ENCODE measurements at places on chromosomes 3 and 15. TPM values are rescaled to one million over a fixed set of nuclear protein-coding genes. Genes with fewer than 3 reads are reported as not detected.
A peak's percentile ranks its signal among the peaks of the same experiment; 100 is the strongest.

DNA sequence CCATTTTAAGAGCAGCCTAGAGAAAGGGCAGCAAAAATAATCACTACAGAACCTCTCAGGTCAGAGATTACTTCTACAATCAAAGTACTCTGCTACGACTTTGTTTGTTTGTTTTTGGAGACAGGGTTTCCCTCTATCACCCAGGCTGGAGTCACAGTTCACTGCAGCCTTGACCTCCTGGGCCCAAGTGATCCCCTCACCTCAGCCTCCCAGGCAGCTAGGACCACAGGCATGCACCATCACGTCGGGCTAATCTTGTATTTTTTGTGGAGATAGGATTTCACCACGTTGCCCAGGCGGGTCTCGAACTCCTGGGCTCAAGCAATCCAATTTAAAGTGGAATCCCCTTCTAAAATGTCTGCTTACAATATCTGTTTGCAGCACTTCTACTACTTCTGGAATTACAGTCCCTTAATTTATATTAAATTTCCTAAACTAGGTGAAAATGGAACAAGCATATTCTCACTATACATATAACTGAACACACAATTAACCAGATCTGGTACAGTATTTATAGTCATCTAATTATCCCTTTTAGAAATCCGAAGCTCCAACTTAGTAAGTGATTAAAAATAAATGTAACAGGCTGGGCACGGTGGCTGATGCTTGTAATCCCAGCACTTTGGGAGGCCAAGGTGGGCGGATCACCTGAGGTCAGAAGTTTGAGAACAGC lies 4.4 kb downstream of the UACA start:
- H3K36me3 ChIP-seq, result peaks cover 8% of the 10 kb centered on the region
- no peaks in the 10 kb centered on the region for H3K27me3 ChIP-seq
- H3K27ac ChIP-seq, result peak overlapping the region; percentile 32
- no peak for DNase-seq

- no peak overlapping the region for H3K4me3 ChIP-seq
These were observed 41.9 kb upstream of the MAP4 start for GRCh38 chr3:48058091-48058490.

DNA sequence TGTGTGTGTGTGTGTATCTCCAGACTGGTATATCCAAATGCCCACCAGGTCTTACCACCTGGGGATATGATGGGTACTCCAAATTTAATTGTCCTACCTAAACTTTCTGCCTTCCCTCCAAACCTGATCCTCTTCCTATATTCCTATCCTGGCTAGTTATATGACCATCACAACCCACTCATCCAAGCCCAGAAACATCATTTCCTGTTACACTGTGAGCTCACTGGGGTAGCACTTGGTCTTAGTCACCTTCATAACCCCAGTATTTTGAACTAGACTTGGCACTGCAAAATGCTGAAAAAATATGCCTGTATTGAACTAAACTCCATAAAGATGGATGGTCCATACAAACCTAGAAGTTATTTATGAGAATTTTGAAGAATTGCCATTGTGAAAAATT lies 178.8 kb upstream of the EIF1B start:
- no peak for DNase-seq
- H3K36me3 ChIP-seq, result no peaks in the 10 kb centered on the region
- H3K4me3 ChIP-seq, result no peak overlapping the region
- H3K27ac ChIP-seq, result no peak overlapping the region

DNA sequence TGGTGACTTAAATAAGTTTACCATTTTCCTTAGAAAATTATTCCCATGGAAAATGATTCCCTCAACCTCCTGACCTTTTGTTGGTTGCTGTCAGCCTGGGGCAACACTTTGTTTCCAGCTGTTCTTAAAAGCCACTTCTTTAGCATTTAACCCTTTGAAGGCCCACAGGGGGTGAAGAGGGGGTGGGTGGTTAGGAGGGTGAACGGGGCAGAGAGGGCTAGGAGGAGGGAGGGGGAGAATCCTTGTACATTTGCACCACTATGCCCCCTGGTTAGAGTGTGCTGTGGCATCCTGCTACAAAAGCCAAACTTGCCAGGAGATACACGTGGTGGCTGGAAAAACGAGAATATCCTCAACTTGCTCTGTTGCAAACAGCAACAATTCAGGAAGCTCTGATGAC lies 273.2 kb upstream of the RGMA start:
- H3K4me3 ChIP-seq, result no peak overlapping the region
- peaks cover 28% of the 10 kb centered on the region for H3K27me3 ChIP-seq
- H3K4me1 ChIP-seq, result no peaks in the 10 kb centered on the region
- no peak for DNase-seq
- H3K27ac ChIP-seq, result no peak overlapping the region
- H3K36me3 ChIP-seq, result no peaks in the 10 kb centered on the region

DNA sequence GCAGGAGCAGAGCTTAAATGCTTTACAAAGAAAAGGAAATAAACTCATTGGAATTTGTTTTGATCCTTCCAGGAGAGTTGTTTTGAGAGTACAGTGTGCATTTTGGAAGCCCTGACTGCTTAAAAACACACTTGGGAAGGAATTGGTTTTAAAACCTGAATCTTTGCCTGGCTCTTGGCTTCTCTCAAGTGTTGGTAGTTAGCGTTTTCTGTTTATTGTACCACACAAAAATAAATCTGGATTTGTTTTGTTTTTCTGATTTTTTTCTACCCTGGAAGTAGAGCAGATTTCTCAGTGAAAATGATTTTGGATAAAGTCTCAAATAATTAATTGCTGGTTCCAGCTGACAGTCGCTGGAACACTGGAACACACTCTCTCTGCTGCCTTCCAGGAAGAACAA lies 90.6 kb downstream of the CHST2 start:
- no peak for DNase-seq
- H3K36me3 ChIP-seq, result no peaks in the 10 kb centered on the region
- no peak overlapping the region for H3K27ac ChIP-seq

DNA sequence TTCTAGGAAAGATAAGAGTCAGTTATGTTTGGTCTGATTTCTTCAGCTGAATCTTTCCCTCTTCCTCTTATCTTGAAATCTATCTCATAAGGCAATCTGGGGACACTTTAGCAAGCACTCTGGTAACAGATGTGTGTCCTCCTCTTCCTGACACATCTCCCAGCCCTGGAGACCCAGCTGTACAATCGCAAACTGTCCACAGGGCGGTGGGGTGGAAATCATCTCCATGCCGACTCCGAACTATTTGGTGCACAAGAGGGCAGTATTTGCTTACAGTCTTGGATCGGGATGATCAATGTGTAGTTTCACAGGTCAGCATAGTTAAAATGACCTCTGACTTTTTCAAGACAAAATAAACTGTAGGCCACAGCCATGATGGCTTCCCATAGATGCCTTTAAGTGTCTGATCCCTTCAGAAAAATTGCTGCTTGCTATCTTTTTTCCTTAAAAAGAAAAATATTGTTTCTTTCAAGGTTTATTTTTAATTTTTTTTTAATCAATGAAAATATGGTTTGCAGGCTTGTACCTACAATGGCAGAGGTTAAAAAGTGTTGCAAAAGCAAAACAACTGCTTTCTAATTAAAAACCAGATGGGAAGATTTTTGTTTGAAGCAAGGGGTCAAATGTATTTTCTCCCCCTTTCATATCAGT lies 17.7 kb downstream of the EEFSEC start:
- no peaks in the 10 kb centered on the region for H3K27me3 ChIP-seq
- peaks cover 11% of the 10 kb centered on the region for H3K4me1 ChIP-seq
- peaks cover 3% of the 10 kb centered on the region for H3K36me3 ChIP-seq
- no peak overlapping the region for H3K27ac ChIP-seq

DNA sequence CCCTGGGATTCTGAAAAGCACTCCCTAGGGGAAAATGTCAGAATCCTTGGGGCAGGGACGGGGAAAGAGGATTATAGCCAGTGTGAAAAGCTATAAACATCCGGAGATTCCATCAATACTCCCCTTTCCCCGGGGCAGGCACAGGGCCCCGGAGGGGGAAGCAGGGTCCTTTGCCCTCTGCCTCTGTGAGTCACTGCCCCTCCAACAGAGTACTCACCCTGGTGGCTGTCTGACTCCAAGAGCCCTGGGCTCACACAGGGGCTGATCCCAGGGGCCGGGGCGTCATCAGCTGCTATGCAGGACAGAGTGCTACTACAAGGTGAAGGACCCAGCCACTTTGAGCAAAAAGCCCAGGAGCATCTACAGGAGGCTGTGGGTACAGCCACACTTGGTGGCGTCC lies 133.0 kb upstream of the PRR20G start:
- no peak overlapping the region for H3K4me3 ChIP-seq
- no peaks in the 10 kb centered on the region for H3K36me3 ChIP-seq
- peaks cover 94% of the 10 kb centered on the region for H3K27me3 ChIP-seq
- no peaks in the 10 kb centered on the region for H3K4me1 ChIP-seq

DNA sequence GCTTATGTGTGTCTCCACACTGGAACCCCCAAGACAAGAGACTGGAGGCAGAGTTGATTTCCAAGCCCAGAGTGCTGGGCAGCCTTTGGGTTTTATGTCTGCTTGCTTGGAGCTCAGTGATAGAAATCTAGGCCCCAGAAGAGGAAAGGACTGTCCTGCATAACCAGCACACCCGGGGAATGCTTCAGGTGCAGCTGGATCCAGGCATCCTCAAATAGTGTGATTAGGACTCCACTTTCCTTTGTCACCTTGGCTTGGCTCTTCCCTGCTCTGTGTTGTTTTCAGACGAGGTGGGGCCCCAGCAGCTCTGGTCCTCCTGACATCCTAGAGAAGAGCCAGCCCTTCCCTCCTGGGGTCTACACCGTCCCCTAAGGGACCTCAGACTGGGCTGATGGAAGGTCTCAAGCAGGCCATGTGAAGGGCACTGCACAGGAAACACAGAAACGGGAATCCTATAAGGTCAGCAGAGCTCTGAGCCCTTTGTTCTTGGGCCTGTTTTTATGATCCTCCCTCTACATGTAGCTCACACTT lies 143.7 kb downstream of the TJP1 start:
- DNase-seq, result no peak
- no peak overlapping the region for H3K27ac ChIP-seq
- no peak overlapping the region for H3K4me3 ChIP-seq
- H3K36me3 ChIP-seq, result no peaks in the 10 kb centered on the region

- H3K36me3 ChIP-seq, result no peaks in the 10 kb centered on the region
- H3K4me3 ChIP-seq, result no peak overlapping the region
- peaks cover 12% of the 10 kb centered on the region for H3K4me1 ChIP-seq
- no peak for DNase-seq
These were observed 121.7 kb downstream of the EDEM1 start for GRCh38 chr3:5309171-5309570.

DNA sequence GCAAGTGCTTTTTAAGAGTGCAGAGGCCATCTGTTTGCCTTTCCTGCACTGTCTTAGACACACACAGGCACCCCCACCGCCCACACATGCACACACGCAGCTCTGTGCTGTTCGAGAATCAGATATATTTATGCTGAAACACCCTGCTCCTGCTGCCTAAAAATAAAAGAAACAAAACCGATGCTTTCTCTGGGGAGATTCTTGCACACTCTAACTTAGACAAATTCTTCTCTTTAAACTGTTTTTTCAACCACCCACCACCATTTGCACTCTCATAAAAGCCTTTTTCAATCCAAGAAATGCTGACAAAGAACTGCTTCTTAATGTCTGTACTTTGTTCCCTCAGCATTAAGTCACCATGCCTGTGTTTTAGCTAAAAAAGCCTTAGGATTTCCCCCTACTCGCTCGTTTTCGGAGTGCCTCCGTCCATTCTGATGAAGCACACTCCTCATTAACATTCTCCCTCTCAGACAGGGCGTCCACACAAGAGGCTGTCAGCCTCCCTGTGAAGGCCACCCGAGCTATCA lies 26.2 kb downstream of the SLC12A8 start:
- H3K27ac ChIP-seq, result no peak overlapping the region
- H3K4me3 ChIP-seq, result no peak overlapping the region
- no peaks in the 10 kb centered on the region for H3K4me1 ChIP-seq
- H3K27me3 ChIP-seq, result no peaks in the 10 kb centered on the region
- DNase-seq, result no peak
- H3K36me3 ChIP-seq, result no peaks in the 10 kb centered on the region

DNA sequence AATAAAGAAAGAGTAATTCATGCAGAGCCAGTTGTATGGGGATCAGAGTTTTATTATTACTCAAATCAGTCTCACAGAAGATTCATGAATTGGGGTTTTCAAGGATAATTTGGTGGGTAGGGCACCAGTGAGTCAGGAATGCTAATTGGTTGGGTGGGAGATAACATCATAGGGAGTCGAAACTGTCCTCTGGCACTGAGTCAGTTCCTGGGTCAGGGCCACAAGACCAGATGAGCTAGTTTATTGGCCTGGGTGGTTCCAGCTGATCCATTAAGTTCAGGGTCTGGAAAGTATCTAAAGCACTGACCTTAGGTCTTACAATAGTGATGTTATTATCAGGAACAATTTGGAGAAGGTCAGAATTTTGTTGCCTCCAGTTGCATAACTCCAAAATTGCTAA lies 998.6 kb upstream of the EPHA6 start:
- no peak overlapping the region for H3K4me3 ChIP-seq
- DNase-seq, result no peak
- no peaks in the 10 kb centered on the region for H3K4me1 ChIP-seq
- no peaks in the 10 kb centered on the region for H3K27me3 ChIP-seq

GRCh38 chr3:138928727-138929372 lies 18.1 kb downstream of the FOXL2 start:
- H3K4me3 ChIP-seq, result no peak overlapping the region
- no peaks in the 10 kb centered on the region for H3K27me3 ChIP-seq
- H3K27ac ChIP-seq, result no peak overlapping the region
- H3K4me1 ChIP-seq, result no peaks in the 10 kb centered on the region

- no peak for DNase-seq
- H3K27ac ChIP-seq, result peak overlapping the region; percentile 70
- no peaks in the 10 kb centered on the region for H3K36me3 ChIP-seq
- H3K4me1 ChIP-seq, result peaks cover 58% of the 10 kb centered on the region
- no peak overlapping the region for H3K4me3 ChIP-seq
These were observed 34.9 kb downstream of the SMAD3 start for GRCh38 chr15:67100124-67100791.

- no peak overlapping the region for H3K27ac ChIP-seq
- H3K36me3 ChIP-seq, result no peaks in the 10 kb centered on the region
- H3K4me1 ChIP-seq, result peaks cover 80% of the 10 kb centered on the region
- no peak for DNase-seq
These were observed 5.2 kb downstream of the SNRK start for GRCh38 chr3:43291546-43291945.

- no peaks in the 10 kb centered on the region for H3K27me3 ChIP-seq
- peak; percentile 86 for DNase-seq
- H3K4me1 ChIP-seq, result no peaks in the 10 kb centered on the region
- H3K36me3 ChIP-seq, result no peaks in the 10 kb centered on the region
- peak overlapping the region; percentile 61 for H3K4me3 ChIP-seq
These were observed 19.8 kb upstream of the NUDT16 start for GRCh38 chr3:131361464-131362421.

- peak overlapping the region; percentile 26 for H3K4me3 ChIP-seq
- peaks cover 23% of the 10 kb centered on the region for H3K4me1 ChIP-seq
- no peak overlapping the region for H3K27ac ChIP-seq
- no peaks in the 10 kb centered on the region for H3K36me3 ChIP-seq
- no peak for DNase-seq
These were observed 6.8 kb downstream of the SOX14 start for GRCh38 chr3:137770835-137771399.

The CA12 gene
- not detected for total RNA-seq

The STARD9 gene
- total RNA-seq, result 9.6 TPM

The ARGFX gene
- total RNA-seq, result not detected

The SCAANT1 gene
- total RNA-seq, result not detected

The NEDD4 gene
- 9.6 TPM for total RNA-seq

Measured in heart right ventricle (tissue), 16 donors.